ENCODE measurements at places on chromosomes 7 and 10. TPM values are rescaled to one million over a fixed set of nuclear protein-coding genes. Genes with fewer than 3 reads are reported as not detected.

The CASD1 gene
- total RNA-seq: 9.9 TPM

The MYL7 gene
- 60.0 TPM for total RNA-seq

The ZPBP gene
- not detected for total RNA-seq

The PNLIP gene
- total RNA-seq: not detected

The IDI2 gene
- not detected for total RNA-seq

The SPDYE5 gene
- not detected for total RNA-seq

The ELFN1 gene
- total RNA-seq: 18.0 TPM

The LOXL4 gene
- total RNA-seq: 41.2 TPM

The ADIRF gene
- total RNA-seq: not detected

- H3K4me3 ChIP-seq: no peak overlapping the region
- no peaks in the 10 kb centered on the region for H3K36me3 ChIP-seq
- no peak overlapping the region for H3K27ac ChIP-seq
- H3K27me3 ChIP-seq: no peaks in the 10 kb centered on the region
- DNase-seq: no peak
- H3K4me1 ChIP-seq: no peaks in the 10 kb centered on the region
Measured at GRCh38 chr7:22200238-22200637, 156.7 kb downstream of the RAPGEF5 start.

DNA sequence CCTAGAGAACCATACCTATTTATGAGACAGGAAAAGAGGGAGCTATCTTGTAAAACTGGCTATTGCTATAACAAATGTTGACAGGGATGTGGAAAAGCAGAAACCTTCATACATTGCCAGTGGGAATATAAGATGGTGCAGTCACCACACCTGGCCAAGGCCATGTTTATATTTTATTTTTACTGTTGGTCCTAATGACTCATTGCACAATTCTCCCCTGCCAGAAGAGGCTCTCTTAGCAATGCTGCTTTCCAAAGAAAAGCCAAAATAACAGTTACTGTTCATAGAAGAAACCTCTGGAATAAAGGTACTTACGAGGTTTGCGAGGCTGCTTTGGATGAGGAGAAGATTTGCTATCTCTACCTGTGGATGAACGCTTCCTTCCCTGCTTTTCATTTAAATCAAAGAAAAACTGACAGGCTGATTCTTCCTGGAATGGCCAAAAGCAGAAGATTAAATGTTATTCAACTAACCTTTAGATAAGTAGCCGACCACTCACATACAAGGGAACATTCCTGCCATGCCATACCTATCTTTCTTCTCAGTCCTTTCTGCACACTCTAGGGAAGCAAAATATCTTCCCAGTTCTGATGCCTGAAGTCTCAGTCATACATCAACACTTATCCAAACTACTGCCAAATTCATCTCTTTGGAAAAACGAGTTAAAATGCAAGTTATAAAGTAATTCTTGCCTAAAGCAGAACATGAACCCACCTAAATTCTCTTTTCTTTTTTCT, 16.3 kb upstream of the CHUK start:
- no peaks in the 10 kb centered on the region for H3K27me3 ChIP-seq
- H3K36me3 ChIP-seq: peaks cover 23% of the 10 kb centered on the region
- H3K4me1 ChIP-seq: no peaks in the 10 kb centered on the region
- peak; percentile 66 for DNase-seq

GRCh38 chr7:102125127-102125596, 161.5 kb upstream of the SH2B2 start:
- H3K27ac ChIP-seq: peak overlapping the region; percentile 74
- no peaks in the 10 kb centered on the region for H3K27me3 ChIP-seq
- no peak overlapping the region for H3K4me3 ChIP-seq
- H3K4me1 ChIP-seq: peaks cover 22% of the 10 kb centered on the region

DNA sequence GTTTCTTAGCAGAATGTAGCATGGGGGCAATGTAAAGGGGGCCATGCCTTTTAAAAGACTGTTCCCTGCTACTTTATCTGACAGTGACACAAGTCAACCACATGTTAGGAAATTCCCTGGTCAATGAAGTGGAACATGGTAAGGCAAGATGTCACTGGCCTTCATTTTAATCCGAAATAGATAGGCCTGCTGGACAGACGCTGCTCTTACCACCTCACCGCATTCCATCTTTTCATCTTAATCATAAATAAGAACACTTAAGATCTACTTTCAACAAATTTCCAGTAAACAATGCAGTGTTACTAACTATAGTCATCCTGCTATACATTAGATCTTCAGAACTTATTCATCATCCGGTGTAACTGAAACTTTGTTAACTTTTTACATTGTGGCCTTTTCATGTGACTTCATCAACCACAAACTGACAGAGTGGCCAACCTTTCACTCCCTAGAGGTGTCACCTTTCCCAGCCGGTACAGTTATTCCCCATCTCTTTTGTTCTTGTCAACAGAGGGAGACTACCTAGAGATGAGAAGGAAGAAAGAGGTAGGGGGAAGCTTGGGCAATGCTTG, 15.6 kb downstream of the ASB4 start:
- no peaks in the 10 kb centered on the region for H3K27me3 ChIP-seq
- H3K4me3 ChIP-seq: no peak overlapping the region
- H3K27ac ChIP-seq: no peak overlapping the region
- peaks cover 11% of the 10 kb centered on the region for H3K4me1 ChIP-seq

DNA sequence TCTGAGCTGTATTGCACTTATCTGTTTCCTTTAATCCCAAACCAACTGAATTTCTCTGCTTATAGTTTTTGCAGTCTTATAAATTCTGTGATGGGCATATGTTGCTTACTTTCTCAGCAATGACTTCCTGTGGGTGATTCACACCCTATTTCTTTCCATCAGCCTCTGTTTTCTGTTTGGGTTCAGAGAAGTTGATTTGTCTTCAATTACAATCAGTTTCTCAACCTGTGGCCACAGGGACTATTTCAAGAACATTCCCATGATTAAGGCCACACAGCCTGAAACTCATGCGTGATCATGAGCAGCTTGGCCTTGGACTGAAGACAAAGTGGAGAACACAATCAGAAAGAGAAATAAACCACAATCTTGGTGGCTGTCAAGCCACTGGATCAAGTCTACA, 1174.6 kb upstream of the C7orf33 start:
- H3K4me1 ChIP-seq: peaks cover 13% of the 10 kb centered on the region
- H3K36me3 ChIP-seq: no peaks in the 10 kb centered on the region
- H3K27me3 ChIP-seq: no peaks in the 10 kb centered on the region
- no peak for DNase-seq
- no peak overlapping the region for H3K4me3 ChIP-seq

GRCh38 chr10:22342421-22342820, 2.9 kb upstream of the SPAG6 start:
- no peak for DNase-seq
- no peak overlapping the region for H3K4me3 ChIP-seq
- H3K27me3 ChIP-seq: peaks cover 82% of the 10 kb centered on the region
- H3K27ac ChIP-seq: no peak overlapping the region
- H3K4me1 ChIP-seq: peaks cover 8% of the 10 kb centered on the region

GRCh38 chr10:32929634-32930033, 28.4 kb downstream of the ITGB1 start:
- H3K36me3 ChIP-seq: peaks cover 86% of the 10 kb centered on the region
- H3K4me3 ChIP-seq: no peak overlapping the region

DNA sequence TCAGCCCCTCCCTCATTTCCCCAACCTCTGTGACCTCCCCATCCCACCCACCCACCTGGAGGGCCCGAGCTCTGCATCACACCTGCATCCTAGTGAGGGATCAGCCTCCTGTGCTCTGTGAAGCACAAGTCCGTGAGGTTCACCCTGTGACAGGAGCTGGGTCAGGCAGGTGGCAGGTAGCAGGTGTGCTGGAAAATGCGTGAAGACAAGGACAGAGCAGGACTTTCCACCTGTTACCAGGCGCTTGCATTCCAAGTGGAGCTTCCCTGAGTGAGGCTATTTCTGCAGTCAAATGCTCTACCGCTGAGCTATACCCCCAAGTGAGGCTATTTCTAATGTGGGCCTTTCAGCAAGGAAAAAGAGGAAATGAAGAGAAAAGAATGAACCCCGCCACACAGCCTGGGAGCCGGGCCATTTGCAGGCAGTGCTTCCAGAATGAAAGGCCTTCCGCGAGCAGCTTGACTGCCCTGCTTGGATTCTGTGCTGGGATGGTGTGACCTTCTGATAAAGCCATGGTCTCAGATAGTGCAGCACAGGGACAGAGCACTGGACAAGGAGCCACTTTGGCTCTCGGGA, 13.3 kb upstream of the CPXM2 start:
- no peaks in the 10 kb centered on the region for H3K27me3 ChIP-seq
- no peaks in the 10 kb centered on the region for H3K36me3 ChIP-seq
- DNase-seq: no peak
- no peak overlapping the region for H3K27ac ChIP-seq
- H3K4me3 ChIP-seq: no peak overlapping the region

GRCh38 chr7:27212497-27213432, 12.9 kb upstream of the HOXA13 start:
- peaks cover 97% of the 10 kb centered on the region for H3K27me3 ChIP-seq
- no peaks in the 10 kb centered on the region for H3K36me3 ChIP-seq
- no peak overlapping the region for H3K27ac ChIP-seq
- no peak for DNase-seq
- H3K4me1 ChIP-seq: peaks cover 5% of the 10 kb centered on the region

DNA sequence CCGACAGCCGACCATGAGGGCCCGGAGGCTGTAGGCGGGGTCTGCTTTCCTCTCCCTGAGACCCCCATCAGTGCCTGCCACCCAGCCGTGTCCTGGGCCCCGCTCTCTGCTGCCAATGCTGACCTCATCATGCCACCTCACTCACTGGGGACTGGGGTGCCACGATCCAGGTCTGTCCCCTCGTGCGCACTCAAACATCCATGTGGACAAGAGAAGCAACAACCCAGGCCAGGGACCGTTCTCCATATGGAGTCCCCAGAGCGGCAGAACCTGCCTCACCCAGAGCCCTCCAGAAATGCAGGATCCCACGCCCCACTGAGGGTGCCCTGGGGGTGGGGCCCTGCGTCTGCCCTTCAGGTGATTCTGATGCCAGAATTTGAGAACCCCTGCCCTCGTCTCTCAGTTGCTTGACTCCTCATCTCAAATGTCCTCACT, 210.0 kb upstream of the PPP2R2D start:
- no peaks in the 10 kb centered on the region for H3K27me3 ChIP-seq
- H3K4me1 ChIP-seq: no peaks in the 10 kb centered on the region
- no peak overlapping the region for H3K27ac ChIP-seq
- no peaks in the 10 kb centered on the region for H3K36me3 ChIP-seq
- no peak for DNase-seq
- no peak overlapping the region for H3K4me3 ChIP-seq

- DNase-seq: no peak
- H3K27ac ChIP-seq: no peak overlapping the region
- H3K4me3 ChIP-seq: no peak overlapping the region
- H3K36me3 ChIP-seq: no peaks in the 10 kb centered on the region
- H3K27me3 ChIP-seq: no peaks in the 10 kb centered on the region
- no peaks in the 10 kb centered on the region for H3K4me1 ChIP-seq
Measured at GRCh38 chr7:37415629-37416028, 33.0 kb downstream of the ELMO1 start.

- peak; percentile 89 for DNase-seq
- peak overlapping the region; percentile 5 for H3K27ac ChIP-seq
- peaks cover 12% of the 10 kb centered on the region for H3K4me1 ChIP-seq
- no peak overlapping the region for H3K4me3 ChIP-seq
- H3K27me3 ChIP-seq: no peaks in the 10 kb centered on the region
Measured at GRCh38 chr10:115772606-115773005, 500.4 kb downstream of the GFRA1 start.

DNA sequence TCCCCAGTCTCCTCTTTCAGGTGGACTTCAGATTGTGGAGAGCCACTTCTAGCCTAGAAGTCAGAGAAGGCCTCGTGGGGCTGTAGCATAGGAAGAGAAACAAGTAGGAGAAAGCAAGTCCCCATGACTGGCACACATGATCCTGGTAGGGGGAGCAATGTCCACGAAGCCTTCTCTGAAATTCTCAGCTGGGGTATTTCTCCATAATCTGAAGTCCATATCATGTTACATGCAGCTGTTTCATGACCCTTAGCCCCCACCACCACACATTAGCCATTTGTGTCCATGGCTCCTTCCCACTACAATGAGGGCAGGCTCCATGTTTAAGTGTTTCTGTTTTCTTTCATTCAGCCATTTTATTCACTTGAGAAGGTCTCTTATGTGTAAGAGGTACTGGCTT, 43.2 kb downstream of the LAMB4 start:
- no peak overlapping the region for H3K27ac ChIP-seq
- H3K36me3 ChIP-seq: no peaks in the 10 kb centered on the region
- H3K4me3 ChIP-seq: no peak overlapping the region
- H3K27me3 ChIP-seq: no peaks in the 10 kb centered on the region
- H3K4me1 ChIP-seq: peaks cover 6% of the 10 kb centered on the region
- DNase-seq: no peak

- H3K36me3 ChIP-seq: no peaks in the 10 kb centered on the region
- H3K27me3 ChIP-seq: no peaks in the 10 kb centered on the region
- no peak for DNase-seq
- no peak overlapping the region for H3K4me3 ChIP-seq
- peaks cover 18% of the 10 kb centered on the region for H3K4me1 ChIP-seq
Measured at GRCh38 chr7:41873741-41874140, 170.9 kb upstream of the INHBA start.

- no peak overlapping the region for H3K27ac ChIP-seq
- H3K36me3 ChIP-seq: no peaks in the 10 kb centered on the region
- H3K4me3 ChIP-seq: no peak overlapping the region
Measured at GRCh38 chr7:6277476-6277875, 5.1 kb upstream of the CYTH3 start.

GRCh38 chr7:130400120-130400572, 19.9 kb downstream of the CPA1 start:
- DNase-seq: peak; percentile 29
- H3K27ac ChIP-seq: no peak overlapping the region
- no peak overlapping the region for H3K4me3 ChIP-seq
- H3K4me1 ChIP-seq: no peaks in the 10 kb centered on the region
- no peaks in the 10 kb centered on the region for H3K36me3 ChIP-seq

- no peak overlapping the region for H3K4me3 ChIP-seq
- no peak for DNase-seq
- H3K4me1 ChIP-seq: no peaks in the 10 kb centered on the region
- H3K27ac ChIP-seq: no peak overlapping the region
- no peaks in the 10 kb centered on the region for H3K27me3 ChIP-seq
Measured at GRCh38 chr10:95604630-95605029, 43.5 kb upstream of the SORBS1 start.

DNA sequence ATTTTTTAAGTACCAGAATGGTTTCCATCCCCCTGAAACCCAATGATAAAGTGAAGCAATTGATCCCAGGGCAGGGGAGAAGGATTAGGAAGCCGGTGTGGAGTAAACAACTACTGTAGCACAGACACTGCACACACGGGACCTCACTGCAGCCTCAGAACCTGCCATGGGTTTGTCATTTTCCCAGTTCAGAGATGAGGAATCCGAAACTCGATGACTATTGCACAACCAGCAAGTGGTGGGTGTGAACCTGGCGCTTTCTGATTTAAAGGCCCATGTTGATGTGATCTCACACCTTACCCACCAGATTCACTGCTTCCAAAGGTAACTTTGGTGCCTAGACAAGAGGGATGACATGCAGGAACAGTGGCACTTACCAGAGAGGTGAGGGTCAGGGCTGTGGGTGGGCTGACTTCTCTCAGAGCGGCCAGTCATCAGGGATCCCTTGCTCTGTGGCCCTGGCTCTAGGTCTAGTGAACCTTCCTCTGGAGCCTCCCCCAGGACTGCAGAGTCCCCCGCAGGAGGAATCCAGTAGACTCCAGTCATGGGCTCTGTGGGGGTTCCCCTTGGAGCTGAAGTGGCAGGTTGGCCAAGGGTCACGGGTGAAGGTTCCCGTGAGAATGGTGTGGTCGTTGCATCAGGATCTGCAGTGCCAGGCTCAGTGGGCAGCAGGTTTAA, 62.8 kb downstream of the PKD1L1 start:
- H3K27me3 ChIP-seq: peaks cover 7% of the 10 kb centered on the region
- no peaks in the 10 kb centered on the region for H3K4me1 ChIP-seq
- H3K36me3 ChIP-seq: no peaks in the 10 kb centered on the region
- DNase-seq: no peak

GRCh38 chr7:19572566-19572965, 136.3 kb downstream of the POLR1F start:
- no peaks in the 10 kb centered on the region for H3K27me3 ChIP-seq
- DNase-seq: no peak
- H3K4me1 ChIP-seq: no peaks in the 10 kb centered on the region
- no peak overlapping the region for H3K27ac ChIP-seq
- H3K4me3 ChIP-seq: no peak overlapping the region
